Posterior vena cava (tissue), 2 donors: ENCODE measurements at places on chromosomes 6 and 20. TPM values are rescaled to one million over a fixed set of nuclear protein-coding genes. Genes with fewer than 3 reads are reported as not detected.

Gene PRDM13
- total RNA-seq, result not detected

Gene PRPH2
- 2.2 TPM for total RNA-seq

Gene ZNF165
- 0.48 TPM for total RNA-seq

Gene OR2J3
- total RNA-seq, result not detected

Gene NRSN2
- total RNA-seq, result 44.2 TPM

Gene CLIC5
- total RNA-seq, result 9.4 TPM

Gene RIPK1
- total RNA-seq, result 19.9 TPM

Gene KIAA0408
- 2.4 TPM for total RNA-seq
